ENCODE measurements at places on chromosomes 11 and 22. TPM values are rescaled to one million over a fixed set of nuclear protein-coding genes. Genes with fewer than 3 reads are reported as not detected.
A peak's percentile ranks its signal among the peaks of the same experiment; 100 is the strongest.

The KRTAP5-7 gene
- not detected for total RNA-seq

The MS4A1 gene
- total RNA-seq, result 0.25 TPM

DNA sequence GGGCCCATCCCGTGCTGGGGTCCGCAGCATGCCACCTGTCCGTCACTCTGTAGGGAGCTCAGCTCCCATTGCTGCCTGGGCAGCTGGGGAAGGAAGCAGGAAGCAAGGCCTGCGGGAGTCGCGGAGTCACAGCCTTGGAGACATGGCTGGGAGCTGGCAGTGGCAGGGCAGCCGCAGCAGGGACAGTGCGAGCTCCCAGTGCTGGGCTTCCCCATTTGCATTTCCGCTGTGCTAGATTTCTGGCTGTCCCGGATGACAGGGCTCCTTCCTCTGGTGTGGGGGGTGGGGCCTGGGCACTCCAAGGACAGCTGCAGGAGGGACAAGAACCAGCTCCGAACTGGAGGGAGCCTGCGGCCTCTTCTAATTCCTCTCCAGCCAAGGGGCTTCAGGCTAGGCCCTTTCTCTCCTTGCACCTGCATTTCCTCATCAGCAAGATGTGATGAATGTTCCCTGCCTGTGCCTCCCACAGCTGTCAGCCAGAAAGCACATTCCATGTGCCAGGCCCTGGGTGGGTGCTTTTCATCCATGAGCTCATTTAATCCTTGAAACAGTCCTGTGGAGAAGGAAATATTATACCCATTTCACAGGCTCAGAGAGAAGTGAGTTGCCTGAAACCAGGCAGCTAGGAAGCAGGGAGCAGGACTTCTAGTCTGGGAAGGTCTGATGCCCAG, 48.0 kb downstream of the MYO7A start:
- no peak for DNase-seq

DNA sequence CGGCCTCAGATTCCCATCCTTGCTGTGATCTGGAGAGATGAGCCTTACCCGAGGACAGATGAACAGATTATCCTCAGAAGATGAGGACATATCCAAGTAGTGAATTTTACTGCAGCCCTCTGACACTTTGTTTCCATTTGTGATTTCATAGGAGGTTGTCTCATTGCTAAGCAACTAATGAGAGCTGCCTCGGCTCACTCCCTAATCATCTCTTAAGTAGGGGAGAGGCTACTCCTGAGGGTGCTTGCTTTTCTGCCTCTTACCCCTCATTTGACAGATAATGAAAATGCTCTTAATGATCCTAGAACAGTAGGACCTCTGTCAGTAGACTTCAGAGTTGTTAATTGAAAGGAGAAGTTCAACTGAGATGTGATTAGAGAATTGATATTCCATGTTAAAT, 150.9 kb downstream of the TBC1D22A start:
- DNase-seq, result no peak

- DNase-seq, result no peak
Measured at GRCh38 chr22:39943337-39943736, 16.9 kb upstream of the TMA7B start.

The RASL10A gene
- total RNA-seq, result 0.96 TPM

DNA sequence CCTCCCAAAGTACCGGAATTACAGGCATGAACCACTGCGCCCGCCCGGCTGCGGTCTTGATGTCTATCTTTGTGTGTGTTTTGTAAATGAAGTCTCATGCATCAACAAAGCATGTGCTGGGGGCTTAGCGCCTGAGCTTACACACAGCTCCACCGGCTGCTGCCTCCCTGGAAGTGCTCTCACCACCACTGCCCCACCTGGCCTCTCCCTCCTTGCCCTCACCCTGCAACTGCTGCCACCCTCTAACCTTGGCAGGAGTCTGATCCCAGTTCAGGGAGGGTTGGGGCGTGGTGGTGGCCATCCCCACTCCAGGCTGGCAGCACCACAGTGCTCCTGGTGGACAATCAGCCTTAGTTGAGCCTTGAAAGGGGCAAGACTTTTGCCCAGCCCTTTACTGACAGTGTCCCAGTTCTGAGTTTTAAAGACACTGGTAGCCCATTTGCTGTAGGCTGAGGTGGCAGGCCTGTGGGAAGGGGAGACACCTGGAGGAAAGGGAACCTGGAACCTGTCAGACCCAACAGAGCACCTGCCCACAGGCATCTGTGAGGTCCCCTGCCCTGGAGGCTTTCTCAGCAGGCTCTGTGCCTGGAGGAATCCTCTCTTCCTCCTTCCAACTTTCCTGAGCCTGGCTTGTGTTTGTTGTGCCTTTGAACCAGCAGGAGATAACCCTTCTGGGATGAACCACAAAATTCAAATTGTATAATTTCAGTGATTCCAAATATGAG, 42.4 kb upstream of the WEE1 start:
- DNase-seq, result no peak

DNA sequence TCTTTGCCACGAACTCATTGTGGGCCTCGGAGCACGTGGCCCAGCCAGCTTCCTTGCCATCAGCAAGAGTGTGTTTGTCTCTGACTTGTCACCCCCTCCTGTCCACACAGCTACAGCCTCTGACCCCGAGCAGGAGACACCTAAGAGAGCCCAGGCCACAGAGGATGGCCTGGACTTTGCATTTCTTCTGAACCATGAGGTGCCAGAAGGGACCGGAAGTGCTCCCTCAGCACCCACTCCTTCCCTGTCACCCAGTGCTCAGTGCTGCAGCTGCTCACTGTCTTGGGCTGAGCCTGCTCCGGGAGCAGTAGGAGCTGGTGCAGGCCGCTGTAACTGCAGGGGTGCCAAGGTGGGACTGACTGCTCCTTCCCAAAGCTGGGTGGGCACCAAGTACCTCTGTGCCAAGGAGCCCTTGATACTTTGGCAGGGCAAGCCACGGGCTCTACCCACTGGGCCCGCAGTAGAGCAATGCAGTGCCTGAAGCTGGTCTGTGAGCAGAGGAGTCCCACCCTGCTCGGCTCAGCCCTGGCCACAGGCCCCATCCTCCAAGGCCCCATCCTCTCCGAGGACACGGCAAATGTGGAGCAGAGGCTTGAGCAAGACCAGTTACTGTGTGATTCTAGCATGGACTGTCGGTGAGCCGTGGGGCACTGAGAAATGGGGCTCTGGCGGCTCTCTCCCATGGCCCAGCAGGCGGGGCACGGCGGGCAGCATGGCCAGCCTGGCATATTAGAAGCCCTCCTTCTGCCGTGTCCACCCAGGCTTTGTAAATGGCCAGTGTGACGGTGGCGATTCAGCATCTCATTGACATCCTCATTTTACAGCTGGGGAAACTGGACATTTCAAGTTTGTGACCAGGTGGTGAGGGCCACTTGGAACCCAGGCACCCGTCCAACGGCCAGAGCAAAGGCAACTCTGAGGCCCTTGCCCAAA, 6.3 kb downstream of the GRK2 start:
- no peak for DNase-seq

DNA sequence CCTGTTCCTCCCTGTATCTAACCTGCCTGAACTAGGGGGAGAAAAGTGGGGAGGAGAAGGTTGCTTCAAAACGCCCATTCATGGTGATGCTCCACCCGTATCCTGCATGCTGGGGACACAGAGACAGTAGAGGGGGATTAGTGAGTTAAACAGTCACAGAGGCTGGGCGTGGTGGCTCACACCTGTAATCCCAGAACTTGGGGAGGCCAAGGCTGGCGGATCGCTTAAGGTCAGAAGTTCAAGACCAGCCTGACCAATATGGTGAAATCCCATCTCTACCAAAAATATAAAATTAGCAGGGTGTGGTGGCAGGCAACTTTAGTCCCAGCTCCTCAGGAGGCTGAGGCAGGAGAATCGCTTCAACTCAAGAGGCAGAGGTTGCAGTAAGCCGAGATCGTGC, 1.8 kb upstream of the DENND5A start:
- DNase-seq, result no peak

- no peak for DNase-seq
Measured at GRCh38 chr11:77136074-77136473, 8.0 kb downstream of the MYO7A start.

The OR4C13 gene
- total RNA-seq, result not detected

The PRR33 gene
- total RNA-seq, result not detected

The NPAS4 gene
- not detected for total RNA-seq

DNA sequence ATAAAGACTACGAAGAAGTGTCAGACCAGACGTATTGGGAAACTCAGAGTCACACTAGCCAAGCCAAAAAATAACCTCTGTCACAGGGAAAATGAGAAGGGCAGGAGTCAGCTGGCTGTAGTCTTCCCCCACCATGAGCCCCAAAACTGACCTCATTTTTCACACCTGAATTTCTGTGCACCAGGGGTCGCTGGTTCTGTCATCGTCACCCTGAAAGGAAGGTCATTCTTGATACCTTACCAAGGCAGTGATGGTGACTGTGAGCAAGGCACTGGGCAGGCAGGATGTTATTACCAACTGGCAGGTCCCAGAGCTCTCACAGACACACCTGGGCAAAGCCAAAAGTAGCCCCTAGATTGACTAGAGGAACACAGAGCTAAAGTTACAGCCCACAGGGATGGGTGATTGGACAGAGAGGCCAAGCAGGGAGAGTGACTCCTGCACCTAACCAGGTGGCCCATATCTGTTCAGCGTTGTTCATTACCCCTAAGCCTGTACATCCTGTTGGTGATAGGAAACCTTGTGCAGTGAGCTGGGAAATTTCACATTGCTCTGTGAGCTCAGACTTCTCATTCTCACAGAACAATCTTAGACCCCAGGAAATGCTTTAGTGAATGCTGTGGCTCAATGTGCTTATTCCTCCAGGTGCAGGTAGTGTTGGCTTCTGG, 32.3 kb upstream of the OR56A1 start:
- DNase-seq, result no peak

DNA sequence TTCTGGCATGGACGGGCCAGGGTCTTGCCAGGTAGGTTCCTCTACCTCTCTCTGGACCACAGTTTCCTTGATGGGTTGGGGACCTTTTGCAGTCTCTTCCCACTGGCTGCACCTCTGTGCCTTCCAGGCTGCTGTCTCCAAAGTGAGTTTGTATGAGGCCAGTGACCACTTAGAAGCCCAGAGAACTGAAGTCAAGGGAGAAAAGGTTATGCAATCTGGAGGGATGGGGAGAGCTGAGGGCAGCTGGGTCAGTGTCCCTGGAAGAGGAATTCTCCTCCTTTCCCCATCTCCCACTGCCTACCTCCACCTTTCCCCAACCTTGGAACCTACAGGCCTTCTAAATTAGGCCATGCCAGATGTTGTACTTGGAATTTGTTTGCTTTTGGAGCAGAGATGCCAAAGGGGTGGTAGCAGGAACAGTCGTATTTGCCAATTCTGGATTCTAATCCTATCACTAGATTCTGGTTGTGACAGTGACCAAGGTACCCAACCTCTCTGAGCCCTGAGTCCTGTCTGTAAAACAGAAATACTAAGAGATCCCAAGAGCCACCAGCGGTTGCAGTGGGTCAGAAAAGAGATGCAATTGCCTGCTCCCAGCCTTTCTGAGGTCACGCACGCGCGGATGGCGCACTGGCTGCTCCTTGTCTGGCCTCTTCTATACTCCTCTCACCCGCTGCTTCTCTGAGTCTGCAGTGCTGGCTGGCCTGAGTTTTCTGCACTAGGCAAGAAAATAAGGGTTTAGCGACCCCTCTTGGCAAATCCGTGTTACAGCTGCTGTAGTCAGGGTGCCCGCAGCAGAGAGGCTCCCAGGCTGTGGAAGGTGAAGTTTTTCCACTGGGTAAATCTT, 10.7 kb upstream of the ACCSL start:
- peak; percentile 61 for DNase-seq

The ANO1 gene
- total RNA-seq, result 41.7 TPM

GRCh38 chr11:78878631-78879030, 304.0 kb upstream of the NARS2 start:
- no peak for DNase-seq

DNA sequence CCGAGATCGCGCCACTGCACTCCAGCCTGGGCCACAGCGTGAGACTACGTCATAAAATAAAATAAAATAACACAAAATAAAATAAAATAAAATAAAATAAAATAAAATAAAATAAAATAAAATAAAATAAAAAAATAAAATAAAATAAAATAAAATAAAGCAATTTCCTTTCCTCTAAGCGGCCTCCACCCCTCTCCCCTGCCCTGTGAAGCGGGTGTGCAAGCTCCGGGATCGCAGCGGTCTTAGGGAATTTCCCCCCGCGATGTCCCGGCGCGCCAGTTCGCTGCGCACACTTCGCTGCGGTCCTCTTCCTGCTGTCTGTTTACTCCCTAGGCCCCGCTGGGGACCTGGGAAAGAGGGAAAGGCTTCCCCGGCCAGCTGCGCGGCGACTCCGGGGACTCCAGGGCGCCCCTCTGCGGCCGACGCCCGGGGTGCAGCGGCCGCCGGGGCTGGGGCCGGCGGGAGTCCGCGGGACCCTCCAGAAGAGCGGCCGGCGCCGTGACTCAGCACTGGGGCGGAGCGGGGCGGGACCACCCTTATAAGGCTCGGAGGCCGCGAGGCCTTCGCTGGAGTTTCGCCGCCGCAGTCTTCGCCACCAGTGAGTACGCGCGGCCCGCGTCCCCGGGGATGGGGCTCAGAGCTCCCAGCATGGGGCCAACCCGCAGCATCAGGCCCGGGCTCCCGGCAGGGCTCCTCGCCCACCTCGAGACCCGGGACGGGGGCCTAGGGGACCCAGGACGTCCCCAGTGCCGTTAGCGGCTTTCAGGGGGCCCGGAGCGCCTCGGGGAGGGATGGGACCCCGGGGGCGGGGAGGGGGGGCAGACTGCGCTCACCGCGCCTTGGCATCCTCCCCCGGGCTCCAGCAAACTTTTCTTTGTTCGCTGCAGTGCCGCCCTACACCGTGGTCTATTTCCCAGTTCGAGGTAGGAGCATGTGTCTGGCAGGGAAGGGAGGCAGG, at the start of gene GSTP1:
GSTP1 (plus strand) TSS at position 566 of the 958 bp plus-strand sequence; CDS start at position 598, 32 bp downstream.
- DNase-seq, result peak; percentile 61

GRCh38 chr11:67614730-67615714, 8.3 kb downstream of the NDUFV1 start:
- peak; percentile 41 for DNase-seq

DNA sequence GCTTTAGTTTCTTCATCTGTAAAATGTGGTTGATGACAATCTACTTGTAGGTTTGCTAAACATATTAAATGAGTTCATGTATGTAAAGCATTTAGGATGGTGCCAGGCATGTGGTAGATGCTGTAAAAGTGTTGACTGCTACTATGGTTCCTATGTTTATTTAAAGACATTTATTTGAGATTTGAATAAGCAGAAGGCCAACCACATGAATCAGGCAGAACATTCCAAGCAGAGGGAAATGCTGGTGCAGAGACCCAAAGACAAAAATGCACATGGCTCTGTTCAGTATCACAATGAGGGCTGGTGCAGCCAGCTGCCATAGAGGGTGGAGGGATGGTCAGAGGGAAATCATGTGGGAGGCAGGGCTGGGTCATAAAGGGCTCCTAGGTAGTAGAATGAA, 156.2 kb upstream of the PDGFD start:
- DNase-seq, result no peak

- DNase-seq, result no peak
Measured at GRCh38 chr11:45855308-45855707, 8.0 kb downstream of the CRY2 start.

DNA sequence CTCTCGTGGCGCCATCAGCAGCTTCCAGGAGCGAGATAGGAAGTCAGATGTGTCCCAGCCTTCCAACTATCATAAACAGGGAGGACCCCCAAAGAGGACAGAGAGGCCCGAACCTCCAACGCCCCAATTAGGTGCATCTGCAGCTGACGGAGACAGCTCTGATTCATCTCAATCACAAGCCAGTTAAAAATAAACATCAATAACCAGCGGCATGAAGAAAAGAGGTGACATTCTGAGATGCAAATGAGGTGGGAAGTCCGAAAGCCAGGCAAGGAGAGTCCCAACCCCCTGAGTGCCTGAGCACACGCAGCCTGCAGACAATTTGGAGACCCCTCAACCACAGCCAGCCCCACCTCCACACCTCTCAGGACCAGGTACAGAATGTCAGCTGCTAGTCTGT, 28.1 kb upstream of the IGSF9B start:
- no peak for DNase-seq

The TFIP11 gene
- total RNA-seq, result 28.1 TPM

The KLHDC7B gene
- total RNA-seq, result 0.69 TPM

GRCh38 chr11:2507945-2508749, 63.3 kb downstream of the KCNQ1 start:
- DNase-seq, result no peak

Measured in HCT116 (cell line).